CD8-positive, alpha-beta memory T cell (primary cell): ENCODE measurements at places on chromosomes 3 and 15. TPM values are rescaled to one million over a fixed set of nuclear protein-coding genes. Genes with fewer than 3 reads are reported as not detected.

Gene DUOXA2
- total RNA-seq, result not detected

Gene IL17RB
- 2.1 TPM for total RNA-seq

Gene MKRN2
- 30.0 TPM for total RNA-seq

Gene DAZL
- 0.27 TPM for total RNA-seq

Gene ITGA11
- total RNA-seq, result not detected

Gene MYEF2
- 9.8 TPM for total RNA-seq

Gene FMN1
- total RNA-seq, result 0.24 TPM

Gene FAM3D
- not detected for total RNA-seq

Gene PRICKLE2
- total RNA-seq, result not detected

Gene DLL4
- not detected for total RNA-seq

Gene GCNT3
- total RNA-seq, result not detected

Gene GUCA1C
- total RNA-seq, result not detected

Gene PLA2G4D
- not detected for total RNA-seq
